NCI-H1930 (cell line): ENCODE measurements at places on chromosomes 7 and 10.

DNA sequence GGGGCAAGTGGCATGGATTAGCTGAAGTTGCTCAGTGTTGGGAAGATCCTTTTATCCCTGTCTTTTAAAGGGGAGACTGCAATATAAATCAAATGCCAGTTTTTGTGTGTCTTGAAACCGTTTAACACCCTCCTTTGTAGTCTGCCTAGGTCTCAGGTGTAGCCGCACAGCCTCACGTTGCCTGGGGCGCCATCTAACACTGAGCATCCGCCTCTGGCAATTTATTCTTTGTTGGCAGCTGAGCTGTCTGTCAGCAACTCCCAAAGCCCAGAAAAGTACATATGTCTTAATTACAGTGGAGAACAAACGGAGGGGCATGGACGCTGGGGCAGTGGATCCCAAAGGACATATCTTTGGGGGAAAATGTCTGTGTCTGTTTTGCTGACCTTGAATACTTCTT, 254.7 kb downstream of the STK31 start:
- no peak for DNase-seq

DNA sequence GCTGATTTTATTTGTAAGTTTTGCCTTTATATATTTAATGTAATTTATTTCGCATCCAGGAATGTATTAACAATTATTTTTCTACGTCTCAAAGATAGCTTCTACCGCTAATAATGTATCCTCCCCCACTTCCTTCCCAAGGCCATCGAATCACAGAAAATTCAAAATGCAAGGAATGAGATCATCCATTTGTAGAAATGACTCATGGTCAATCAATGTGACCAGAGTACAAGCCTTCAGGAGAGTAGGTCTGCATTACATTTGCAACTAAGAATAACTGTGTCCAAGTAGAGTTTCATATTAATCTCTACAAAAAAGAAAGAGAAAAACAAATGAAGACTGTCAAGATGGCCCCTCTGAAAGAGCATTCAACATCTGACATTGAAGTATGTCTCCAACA, 205.9 kb upstream of the PHF14 start:
- no peak for DNase-seq

DNA sequence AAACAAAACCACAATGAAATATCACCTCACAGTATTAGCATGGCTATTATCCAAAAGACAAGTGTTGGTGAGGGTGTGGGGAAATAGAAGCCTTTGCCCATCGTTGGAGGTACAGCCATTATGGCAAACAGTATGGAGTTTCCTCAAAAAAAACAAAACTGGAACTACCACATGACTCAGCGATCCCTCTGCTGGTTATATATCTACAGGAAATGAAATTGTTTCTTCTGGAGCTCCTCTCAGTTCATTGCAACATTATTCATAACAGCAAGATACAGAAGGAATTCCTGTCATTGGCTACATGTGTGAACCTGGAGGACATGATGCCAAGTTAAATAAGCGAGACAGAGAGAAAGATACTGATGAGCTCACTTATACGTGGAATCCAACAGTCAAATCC, 2.4 kb upstream of the UBE3C start:
- no peak for DNase-seq

DNA sequence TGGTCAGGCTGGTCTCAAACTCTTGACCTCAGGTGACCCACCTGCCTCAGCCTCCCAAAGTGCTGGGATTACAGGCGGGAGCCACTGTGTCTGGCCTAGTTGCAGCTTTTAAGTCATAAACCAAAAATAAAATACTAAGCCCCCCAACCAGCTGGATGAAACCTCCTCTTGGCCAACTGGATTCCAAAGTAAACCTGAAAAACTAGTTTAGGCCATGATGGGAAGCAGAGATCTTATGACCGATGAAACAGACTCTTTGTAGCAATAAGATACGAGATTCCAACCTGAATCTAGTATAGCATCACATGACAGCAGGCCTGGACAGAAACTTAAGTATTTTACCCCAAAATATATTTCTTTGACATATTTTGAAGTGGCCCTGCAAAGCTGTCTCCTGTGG, 9.1 kb upstream of the MCM10 start:
- no peak for DNase-seq

DNA sequence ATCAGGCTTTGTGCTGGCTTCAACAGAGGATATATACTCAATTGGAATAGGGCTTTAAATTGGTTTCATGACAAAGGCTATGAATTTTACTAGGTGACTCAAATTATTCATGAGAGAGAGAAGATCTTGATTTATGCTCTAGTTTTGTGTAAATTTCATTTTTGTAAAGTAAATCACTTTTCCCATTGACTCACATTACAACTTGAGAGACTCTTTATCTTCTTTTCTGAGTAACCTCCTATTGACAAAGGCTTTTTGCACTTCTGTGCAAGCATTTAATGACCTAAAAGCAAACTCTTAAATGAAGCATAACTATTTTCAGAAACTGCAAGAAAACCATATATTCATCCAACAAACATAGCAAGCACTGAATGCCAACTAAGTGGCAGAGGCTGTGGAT, 98.5 kb upstream of the RHOBTB1 start:
- no peak for DNase-seq

- no peak for DNase-seq
Measured at GRCh38 chr7:139118805-139119485, 9.4 kb upstream of the ZC3HAV1 start.

- peak; percentile 32 for DNase-seq
Measured at GRCh38 chr7:29684787-29685650, 121.3 kb upstream of the WIPF3 start.

DNA sequence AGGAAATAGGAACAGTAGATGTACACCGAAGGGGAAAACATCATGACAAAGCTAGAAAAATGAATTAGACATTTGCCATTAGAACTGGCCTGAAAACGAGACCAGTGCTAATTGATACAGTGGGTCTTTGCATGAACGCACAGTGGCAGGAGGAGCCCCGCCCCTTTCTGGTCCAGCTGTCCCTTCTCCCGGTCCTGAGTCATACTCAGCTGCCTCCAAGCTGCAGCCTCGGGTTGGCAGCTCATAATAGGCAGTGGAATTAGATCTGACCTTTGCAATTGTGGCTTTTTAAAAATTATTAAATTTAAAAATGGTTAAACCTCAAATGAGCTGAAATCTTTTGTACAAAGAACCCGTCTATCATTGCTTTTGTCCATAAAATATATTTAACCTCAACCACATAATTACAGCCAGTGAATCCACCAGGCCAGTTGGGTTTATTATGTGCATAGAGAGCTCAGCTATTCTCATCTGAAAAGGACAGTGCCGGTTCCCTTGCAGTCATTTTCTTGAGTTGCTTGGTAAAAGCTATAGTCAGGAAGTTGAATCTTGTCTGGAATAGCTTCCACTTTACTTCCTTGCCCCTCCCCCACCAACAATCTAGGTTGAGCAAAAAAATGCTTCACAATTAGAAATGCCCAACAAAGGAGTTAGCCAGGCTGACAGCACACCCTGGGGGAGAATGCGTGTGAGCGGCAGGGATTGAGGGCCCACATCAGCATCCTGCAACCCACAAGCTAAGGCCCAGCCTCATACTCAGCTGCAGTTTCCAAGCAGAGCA, 147.1 kb downstream of the BUB3 start:
- DNase-seq: no peak

- no peak for DNase-seq
Measured at GRCh38 chr7:124840435-124840834, 74.8 kb upstream of the GPR37 start.

- no peak for DNase-seq
Measured at GRCh38 chr7:123961771-123962170, 36.7 kb downstream of the SPAM1 start.

GRCh38 chr10:61970182-61971002, 68.9 kb downstream of the ARID5B start:
- DNase-seq: no peak

GRCh38 chr10:30027057-30028005, 32.1 kb downstream of the JCAD start:
- DNase-seq: no peak

GRCh38 chr10:34229917-34230316, 585.2 kb downstream of the PARD3 start:
- DNase-seq: no peak

DNA sequence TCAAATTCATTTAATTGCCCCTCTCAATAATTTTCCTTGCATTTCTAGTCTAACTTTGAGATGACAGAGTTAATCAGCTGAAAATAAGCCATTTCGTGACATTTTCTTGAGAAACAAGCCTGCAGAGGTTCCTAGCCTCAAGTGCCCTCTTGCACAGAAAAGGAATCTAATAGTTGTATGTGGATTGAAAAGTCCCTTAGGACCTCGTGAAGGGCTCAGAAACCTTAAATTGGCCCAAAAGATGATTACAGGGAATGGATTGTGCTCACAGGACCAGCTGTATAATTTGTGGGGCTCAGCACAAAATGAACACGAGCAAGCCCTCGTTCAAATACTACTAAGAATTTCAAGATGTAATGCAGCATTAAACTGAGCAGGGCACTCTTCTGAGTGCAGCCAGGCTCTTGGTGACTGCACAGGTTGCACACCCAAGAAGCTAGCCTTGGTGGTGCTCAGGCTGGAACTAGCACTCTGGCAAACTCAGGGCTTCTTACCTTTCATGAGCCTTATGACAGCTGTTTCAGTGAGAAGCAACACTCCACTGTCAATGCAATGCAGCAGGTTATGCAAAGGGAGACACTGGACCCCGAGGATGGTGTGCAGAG, 102.2 kb downstream of the GSAP start:
- no peak for DNase-seq

DNA sequence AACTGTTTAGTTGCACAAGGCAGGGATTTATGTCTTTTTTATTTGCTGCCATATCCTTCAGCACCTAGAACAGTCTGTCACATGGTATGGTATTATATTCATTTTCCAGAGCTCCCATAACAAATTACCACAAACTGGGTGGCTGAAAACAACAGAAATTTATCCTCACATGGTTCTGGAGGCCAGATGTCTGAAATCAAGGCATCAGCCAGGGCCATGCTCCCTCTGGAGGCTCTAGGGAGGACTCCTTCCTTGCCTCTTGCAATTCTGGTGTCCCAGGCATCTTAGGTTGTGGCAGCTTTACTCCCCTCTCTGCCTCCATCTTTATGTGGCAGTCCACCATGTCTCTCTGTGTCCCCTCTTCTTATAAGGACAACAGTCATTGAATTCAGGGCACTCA, 43.1 kb downstream of the MET start:
- DNase-seq: no peak

DNA sequence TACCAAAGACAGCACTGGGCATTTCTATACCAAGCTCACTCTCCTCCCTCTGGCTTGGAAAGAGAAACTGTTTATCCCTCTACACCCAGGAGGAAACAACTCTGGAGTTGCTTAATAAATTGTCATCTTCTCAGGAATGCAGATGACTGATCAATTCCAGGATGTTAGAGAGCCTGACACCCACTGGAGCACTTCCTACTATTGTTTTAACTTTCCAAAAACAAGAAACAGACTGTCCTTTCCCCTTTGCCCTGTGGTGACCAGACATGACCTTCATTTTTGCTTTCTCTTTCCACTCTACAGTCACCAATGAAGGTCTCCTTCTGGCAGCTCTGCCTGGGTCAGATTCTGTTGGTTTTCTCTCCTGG, 19.6 kb downstream of the GIMAP4 start:
- DNase-seq: no peak

DNA sequence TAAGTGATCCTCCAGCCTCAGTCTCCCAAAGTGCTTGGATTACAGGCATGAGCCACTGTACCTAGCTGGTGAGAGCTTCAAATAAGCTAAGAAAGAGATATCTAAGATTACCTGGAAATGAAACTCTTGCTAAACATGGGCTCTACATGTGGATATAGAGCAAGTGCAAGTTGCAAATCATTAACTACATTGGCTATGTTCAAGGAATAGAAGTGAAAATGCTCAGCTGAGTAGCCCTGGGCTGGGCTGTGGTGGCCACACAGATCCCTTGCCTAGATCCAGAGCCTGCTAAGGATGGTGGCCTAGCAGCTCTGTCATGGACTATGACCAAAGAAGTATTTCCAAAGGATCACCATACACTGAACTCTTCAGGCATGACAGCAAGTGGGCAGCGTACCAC, 209.3 kb downstream of the PLXNA4 start:
- DNase-seq: no peak

- DNase-seq: no peak
Measured at GRCh38 chr10:70576803-70577517, 25.6 kb downstream of the PRF1 start.
